Hematopoietic multipotent progenitor cell treated with erythropoietin and hydrocortisone succinate and interleukin-3 and kit ligand, for 4 days (in vitro differentiated cells): ENCODE measurements at places on chromosomes 7 and 10.

- no peak for DNase-seq
Measured at GRCh38 chr7:122789156-122789555, 86.4 kb upstream of the RNF148 start.

- DNase-seq: no peak
Measured at GRCh38 chr7:71633551-71634008, 501.6 kb downstream of the GALNT17 start.

GRCh38 chr7:22727714-22728035 is 675 bp downstream of the IL6 start:
- no peak for DNase-seq

DNA sequence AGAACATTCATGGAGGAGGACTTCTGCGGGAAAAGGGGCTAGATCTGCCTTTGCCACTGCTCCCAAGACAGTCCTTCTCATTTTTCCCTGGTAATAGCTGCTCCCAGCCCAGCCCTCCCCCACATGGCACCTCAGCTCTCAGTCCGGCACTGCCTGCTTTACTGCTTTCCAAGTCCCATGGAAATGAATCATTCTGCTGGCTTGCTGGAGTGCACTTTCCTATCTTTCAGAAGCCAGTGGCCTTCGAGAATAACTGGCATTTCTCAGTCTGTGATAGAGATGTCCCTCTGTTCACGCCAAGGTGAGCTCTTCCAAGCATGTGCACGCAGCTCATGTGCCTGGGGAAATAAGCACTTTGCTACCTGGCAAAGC is 61.4 kb downstream of the SYPL1 start:
- no peak for DNase-seq

DNA sequence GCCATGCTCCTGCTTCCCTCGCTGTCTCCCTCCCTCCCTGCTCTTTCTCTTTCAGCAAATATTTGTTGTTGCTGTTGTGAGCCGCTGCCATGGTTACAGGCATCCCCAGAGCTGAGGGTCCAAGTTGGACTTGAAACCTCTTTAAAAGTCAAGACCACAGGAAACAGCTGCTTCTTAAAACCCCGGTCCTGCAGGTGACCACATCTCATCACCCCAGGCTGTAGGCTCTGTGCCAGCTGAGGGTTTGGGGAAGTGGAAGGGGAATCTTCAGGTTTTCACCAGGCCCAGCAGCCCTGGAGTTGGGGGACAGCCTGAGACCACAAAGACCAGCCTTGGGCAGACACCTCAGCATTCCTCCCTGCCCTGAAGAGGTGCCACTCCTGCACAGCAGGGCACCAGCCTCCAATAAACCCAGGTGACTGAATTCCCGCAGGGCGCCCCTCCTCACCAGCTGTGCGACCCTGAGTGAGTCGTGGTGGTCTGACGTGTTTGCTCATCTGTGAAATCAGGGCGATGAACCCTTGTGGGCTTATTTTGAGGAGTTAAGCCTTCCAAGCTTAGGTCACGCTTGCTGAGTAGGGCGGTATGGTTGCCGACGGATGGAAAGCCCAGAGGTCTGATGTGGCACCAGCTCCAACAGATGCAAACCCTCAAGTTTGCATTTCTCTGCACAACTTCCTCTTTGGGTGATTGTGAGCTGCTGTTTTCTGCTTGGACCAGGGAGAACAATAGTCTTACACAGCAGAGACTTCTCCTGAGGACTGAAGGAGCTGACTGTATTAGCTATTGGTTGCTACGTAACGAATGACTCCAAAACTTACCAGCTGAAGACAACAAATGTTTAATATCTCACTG is 24.8 kb downstream of the NPTX2 start:
- DNase-seq: peak; percentile 82

- DNase-seq: no peak
Measured at GRCh38 chr7:16627236-16627635, 18.3 kb downstream of the ANKMY2 start.

DNA sequence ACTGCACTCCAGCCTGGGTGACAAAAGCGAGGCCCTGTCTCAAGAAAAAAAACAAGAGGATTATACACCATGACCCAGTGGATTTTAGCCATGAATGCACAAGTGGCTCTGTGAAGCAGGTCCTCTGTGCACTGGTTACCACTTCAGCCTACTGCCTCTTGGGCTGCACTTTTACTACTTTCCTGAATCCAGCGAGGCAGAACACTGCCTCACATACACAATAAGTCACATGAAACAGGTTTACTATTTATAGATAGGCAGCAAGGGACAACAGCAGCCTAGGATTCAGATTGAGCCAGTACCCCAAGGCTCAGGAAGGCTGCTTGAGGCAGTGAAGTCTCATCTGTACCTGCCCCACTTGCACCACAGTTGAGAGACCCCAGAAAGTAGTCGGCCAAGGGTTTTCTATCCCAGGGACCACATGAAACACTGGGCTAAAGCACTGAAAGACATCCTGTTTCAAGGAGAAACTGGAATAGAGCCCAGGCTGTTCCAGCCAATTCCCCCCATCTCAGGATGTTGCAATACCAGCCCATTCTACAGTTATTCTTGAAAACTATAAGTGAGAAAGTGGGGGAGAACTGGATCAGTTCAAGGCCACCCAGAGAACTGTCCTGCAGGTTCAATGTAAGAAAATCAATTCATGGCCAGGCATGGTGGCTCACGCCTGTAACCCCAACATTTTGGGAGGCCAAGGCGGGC is 10.3 kb upstream of the OGDH start:
- no peak for DNase-seq

DNA sequence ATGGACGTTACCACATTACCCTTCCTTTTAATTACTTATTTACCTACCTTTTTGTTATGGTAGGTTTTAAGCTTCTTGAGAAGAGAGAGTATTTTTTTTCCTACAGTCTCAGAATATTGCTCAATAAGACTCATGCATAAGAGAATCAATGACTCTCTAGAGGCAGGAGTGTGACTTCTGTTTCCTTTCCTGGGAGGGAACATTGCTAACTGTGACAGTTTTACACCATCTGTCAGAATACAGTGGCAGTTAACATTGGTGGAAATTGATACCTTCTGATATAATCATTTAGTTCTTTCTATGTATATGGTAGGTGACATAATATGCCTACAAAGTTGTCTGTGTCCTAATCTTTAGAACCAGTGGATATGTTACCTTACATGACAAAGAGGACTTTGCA is 348.7 kb upstream of the POT1 start:
- DNase-seq: no peak

- DNase-seq: no peak
Measured at GRCh38 chr7:34138483-34138882, 233.1 kb downstream of the BMPER start.

DNA sequence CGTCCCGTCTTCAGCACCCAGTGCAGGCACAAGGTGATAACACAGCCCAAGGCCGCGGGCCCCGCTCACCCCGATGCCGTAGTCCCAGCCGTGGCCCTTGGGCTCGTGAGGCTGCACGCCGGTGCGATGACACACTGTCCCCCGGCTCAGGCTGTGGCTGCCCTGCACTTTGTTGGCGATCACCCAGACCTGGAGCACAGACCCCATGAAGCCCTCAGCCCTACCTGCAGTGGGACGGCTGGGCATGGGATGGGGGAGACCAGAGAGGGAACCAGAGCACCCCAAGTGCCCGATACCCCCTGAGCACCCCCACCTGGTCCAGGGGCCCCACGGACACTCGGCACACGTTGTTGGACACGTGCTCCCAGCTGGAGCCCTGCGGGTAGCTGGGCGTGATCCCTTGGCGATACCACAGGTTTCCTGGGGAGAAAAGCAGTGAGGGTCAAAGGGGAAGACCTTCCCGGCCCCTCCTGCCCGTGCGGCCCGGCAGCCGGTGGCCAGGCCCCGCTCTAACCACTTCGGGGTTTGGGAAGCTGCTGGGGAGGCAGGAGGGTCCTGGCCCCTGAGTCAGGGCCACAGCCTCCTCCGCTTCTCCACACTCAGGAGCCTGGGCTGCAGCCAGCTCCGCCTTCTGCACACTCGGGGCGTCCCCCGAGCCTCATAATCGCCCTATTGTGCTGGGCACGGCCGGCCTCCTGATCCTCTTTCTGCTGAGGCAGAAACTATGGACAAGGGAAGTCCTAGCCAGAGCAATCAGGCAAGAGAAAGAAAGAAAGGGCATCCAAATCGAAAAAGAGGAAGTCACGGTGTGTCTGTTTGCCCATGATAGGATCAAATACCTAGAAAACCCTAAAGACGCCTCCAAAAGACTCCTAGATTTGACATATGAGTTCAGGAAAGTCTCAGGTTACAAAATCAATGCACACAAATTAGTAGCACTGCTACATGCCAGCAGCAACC is 6.7 kb downstream of the BHLHA15 start:
- peak; percentile 86 for DNase-seq

GRCh38 chr7:95871075-95871848 is 98.9 kb downstream of the DYNC1I1 start:
- peak; percentile 74 for DNase-seq
